ENCODE measurements at places on chromosomes 16 and 17.
A peak's percentile ranks its signal among the peaks of the same experiment; 100 is the strongest.

DNA sequence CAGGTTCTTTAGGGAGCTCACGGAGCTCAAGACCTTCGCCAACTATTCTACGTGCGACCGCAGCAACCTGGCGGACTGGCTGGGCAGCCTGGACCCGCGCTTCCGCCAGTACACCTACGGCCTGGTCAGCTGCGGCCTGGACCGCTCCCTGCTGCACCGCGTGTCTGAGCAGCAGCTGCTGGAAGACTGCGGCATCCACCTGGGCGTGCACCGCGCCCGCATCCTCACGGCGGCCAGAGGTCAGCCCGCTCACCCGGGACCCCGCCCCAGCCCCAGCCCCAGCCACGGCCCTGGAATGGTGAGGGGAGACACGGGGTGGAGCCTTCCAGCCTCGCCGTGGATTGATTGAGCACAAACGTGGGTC lies 13.5 kb downstream of the SARM1 start:
- DNase-seq = no peak

- no peak for DNase-seq
Observed at GRCh38 chr16:31390504-31391041, 2.6 kb upstream of the ITGAD start.

- no peak for DNase-seq
Observed at GRCh38 chr17:72693151-72693878, 399.2 kb downstream of the SLC39A11 start.

DNA sequence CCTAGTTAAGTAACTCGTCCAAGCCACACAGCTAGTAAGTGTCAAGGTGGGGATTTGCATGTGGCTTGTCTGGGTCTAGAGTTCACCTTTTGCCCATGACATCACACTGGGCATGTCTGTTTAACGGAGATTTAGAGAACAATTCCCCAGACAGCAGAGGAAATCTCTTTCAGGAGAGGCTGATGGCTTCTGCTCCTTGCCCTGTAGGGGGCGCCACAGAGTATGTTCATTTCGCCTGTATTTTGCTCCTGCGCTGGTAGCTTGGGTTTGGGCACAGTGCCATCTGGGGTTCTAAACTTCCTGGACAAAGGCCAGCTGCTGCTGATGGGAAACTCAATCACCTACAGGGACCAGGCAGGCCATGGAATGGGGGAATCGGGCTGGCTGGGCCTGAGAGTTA lies 20.4 kb downstream of the OTOA start:
- DNase-seq = no peak

- DNase-seq = peak; percentile 65
Observed at GRCh38 chr16:84115919-84116719, 623 bp downstream of the MBTPS1 start.

DNA sequence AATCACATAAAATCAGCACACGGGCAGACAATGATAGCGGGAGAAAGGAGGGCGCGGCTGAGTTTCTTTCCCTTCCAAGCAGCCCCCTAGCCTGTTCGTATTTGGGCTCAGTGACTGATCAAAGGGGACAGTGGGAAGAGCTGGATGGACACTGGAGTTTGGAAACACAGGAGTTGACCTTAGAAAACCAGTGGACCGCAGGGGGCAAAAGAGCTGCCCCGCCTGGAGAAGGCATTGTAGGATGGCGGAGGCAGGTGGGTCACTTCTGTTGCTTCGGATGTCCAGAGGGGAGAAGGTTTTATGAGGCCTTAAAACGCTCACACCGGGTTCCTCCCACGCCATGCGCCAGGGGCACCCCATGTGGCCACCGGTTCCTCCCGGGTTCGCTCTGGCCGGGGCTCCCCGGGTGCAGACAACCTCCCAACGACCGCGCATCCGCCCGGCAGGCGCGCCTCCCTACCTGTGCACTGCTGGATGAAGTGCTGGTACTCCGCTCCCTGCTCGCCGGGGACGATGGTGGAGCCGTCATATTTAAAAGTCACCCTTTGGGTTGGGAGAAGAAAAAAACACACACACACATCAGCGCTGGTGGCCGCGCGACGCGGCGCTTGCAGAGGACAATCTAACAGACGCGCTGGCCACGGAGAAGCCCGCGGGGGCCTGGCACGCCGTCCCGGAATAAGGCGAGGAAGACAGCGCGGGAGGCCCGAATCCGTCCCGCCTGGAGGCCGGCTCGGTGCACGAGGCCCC lies 662 bp downstream of the COTL1 start:
- DNase-seq = peak; percentile 83

DNA sequence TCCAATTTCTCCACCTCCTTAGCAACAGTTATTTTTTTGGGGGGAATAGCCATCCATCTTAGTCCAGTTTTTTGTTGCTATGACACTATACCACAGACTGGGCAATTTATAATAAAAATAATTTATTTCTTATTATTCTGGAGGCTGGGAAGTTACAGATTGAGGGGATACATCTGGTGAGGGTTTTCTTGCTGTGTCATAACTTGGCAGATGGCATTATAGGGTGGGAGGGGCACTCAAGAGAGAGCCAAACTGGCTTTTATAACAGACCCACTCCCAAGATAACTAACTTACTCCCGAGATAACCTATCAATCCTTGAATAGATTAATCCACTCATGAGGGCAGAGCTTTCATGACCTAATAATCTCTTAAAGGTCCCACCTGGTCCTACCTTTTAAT lies 84.2 kb downstream of the ABCA8 start:
- DNase-seq = no peak

DNA sequence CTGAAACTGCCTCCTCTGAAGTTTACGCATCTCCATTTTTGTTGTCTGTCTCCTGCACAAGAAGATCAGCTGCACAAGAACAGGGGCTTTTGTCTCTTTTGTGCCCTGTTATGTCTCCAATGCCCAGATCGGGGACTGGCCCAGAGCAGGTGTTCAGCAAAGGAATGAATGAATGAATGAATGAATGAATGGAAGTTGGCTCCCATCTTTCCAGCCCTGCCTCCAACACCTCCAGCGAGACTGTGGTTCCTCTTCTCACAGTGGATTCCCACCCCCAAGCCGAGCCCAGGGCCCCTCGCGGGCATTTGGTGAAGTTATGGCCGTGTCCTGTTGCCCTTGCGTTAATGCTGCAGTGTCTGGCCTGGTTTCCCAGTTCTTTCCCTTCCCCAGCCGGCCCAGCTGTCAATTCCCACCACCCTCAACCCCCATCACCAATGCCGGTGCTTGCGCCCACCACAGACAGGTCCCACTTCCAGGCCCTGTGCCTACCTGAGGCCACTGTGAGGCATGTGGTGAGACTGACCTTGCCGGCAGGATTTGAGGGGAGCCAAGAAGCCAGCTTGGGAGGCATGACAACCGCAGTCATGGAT lies 21.3 kb upstream of the KCNJ12 start:
- DNase-seq = no peak

DNA sequence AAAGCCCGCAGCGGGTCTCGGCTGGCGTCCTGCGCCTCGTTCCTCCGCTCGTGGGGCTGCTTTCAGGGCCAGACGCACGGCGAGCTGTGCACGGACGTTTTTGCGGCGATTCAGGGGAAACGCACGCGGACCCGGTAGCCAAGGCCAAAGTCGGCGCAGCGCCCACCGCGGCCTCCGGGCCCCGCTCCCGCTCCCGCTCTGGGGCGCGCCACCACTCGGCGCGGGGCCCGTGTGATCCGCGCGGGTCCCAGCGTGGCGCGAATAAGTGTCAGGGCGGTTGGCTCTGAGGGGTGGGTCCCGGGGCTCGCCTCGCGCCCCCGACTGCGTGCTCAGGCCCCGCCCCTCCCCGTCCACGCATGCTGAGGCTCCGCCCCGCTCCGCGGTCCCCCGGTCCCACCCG lies 694 bp upstream of the TBCD start:
- peak; percentile 83 for DNase-seq

DNA sequence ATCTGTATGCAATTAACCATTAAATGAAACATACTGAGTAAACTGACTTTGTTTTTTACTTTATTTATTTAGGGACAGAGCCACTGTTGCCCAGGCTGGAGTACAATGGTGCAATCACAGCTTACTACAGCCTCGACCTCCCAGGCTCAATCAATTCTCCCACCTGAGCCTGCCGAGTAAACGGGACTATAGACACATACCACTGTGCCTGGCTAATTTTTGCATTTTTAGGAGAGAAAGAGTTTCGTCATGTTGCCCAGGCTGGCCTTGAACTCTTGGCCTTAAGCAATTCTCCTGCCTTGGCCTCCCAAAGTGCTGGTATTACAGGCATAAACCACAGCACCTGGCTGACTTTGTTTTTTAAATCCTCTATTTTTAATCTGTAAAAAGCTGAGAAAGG lies 42.6 kb downstream of the ANKFY1 start:
- DNase-seq = no peak

DNA sequence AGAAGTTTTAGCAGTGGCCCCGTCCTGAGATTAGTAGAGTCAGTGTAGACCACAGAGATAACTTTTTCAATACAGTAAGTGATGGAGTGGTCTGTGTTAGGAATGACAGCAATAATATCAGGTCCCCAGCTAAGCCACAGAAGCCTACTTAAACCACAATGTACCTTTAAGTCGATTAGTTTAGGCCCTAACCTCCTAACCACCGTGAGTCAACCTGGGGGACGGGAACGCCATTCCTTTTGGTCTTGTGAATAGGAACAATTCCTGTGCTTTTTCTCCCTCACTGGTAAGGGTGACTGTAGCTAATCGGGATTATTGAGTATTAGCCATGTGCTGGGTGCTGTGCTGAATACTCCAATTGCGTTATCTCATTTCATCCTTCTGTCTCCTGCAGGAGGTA lies 14.0 kb downstream of the YPEL2 start:
- DNase-seq = no peak
